ENCODE measurements at places on chromosomes 1 and 21.

GRCh38 chr1:180917306-180918065 lies 4.8 kb downstream of the KIAA1614 start:
- peak; percentile 9 for DNase-seq

DNA sequence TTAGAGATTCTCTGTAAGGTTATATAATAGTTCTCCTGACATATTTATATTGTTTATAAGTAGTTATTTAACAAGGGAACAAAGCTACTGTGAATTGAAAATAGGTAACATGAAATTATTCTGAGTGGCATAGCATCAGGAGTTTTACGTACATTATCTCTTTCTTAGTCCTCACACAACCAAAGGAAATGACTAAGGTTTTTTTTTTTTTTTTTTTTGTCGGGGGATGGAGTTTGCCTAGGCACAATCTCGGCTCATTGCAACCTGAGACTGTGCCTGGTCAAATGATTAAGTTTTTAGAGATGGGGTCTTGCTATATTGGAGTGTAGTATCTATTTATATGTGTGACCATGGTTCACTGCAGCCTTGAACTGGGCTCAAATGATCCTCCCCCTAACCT lies 24.9 kb downstream of the TMED5 start:
- DNase-seq = no peak

DNA sequence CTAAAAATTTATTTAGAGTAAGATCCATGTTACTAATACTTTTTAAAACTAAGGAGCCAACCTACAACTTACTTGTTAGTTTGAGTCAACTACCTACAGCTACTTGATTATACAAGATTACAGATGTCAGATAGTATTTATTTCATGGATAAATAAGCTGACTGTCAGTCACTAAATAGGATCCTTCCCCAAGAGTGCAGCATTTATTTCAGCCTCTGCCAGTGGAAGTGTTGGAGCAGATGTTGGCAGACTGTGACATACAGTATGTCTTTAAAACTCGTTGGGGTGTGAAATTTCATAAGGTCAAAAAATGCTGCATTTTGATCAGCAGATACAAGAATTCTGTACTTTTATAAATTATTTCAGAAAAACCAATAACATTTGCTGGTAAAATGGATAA lies 156.2 kb downstream of the AKT3 start:
- no peak for DNase-seq

DNA sequence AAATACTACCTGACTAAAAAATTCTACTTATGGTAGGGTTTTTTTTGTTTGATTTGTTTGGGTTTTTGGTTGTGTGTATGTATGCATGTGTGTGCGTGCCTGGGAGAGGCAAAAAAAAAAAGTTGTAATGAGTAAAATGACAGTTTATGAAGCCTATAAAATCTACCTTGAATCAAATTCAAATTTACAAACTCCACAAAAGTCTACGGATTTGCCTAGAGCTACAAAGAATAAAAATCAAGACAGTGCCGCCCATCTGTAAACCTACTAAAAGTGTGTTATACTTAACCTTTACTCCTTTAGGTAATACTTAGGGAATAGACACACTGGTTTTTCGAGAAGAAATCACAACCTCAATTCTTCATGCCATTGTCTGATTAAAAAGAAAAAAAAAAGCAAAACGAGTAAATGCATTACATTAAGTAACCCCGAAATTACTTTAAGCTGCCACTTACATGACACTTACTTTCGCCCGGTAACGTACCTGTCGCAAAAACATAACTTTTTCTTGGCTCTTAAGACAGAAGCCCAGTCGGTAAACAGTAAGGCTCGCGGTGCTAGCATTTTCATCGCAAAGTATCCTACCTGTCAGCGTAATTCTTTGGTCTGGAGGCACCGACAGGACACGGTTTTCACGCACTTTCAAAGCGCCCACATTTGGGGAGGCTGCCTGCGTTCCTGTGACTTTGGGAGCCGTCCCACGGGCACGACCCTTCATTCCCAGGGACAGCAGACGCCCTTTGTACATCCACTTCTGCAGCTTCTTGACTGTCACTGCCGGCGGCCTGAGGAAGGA lies 951 bp downstream of the SYDE2 start:
- DNase-seq = no peak

DNA sequence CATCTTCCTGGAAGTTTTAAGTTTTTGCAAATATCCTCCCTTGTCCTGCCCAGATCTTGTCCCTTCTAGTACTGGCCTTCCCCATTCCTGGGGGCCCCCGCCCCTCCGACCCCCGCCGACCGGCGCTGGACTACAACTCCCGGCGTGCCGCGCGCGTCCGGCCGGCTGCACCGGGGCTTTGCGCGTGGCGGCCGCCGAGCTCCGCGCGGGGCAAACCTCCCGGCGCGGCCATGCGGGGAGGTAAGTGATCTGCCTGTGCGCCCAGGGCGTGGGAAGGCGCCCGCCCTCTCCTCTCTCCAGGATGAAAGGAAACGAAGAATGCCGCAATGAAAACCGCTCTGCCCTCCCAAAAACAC lies 3.2 kb upstream of the SAMD13 start:
- no peak for DNase-seq

- no peak for DNase-seq
Observed at GRCh38 chr21:35982717-35983116, 77.6 kb downstream of the SETD4 start.

DNA sequence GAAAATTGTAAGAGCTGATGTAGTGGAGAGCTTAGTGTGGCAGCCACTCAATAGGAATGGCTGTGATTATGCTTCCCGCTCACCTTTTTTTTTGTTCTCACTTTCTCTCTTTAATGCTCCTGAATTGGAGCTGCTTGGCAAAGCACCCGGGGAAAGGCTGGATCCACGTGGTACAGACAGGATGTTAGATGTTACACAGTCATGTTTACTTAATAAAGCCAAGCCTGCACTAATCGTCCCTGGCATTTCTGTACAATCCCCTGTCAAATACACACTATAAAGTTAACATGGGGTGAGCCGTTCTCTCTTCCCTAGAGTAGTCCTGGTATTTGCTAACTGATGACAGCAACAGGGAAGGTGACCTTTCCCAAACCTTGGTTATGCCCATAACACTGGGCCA lies 187.8 kb downstream of the ZSCAN20 start:
- DNase-seq = no peak

DNA sequence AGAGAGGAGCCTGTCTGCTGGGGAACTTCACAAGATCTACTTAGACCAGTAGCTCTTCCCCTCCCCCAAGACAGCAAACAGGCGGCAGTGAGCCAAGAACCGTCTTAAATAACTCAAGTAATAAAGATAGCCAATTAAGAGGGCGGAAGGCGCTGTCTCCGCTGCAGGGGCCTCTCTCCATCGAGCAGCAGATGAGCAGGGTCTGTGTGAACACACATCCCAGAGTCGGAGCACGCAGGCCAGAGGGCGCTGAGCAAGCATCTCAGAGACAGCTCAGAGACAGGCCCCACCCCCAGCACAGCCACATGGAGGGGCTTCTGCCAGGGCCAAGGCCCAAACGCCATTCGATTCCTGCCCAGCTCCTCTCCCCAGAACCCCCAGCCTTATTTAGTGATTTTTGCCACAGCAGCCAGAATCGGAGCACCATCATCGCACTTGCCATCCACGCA lies 11.1 kb downstream of the IFFO2 start:
- DNase-seq = no peak

DNA sequence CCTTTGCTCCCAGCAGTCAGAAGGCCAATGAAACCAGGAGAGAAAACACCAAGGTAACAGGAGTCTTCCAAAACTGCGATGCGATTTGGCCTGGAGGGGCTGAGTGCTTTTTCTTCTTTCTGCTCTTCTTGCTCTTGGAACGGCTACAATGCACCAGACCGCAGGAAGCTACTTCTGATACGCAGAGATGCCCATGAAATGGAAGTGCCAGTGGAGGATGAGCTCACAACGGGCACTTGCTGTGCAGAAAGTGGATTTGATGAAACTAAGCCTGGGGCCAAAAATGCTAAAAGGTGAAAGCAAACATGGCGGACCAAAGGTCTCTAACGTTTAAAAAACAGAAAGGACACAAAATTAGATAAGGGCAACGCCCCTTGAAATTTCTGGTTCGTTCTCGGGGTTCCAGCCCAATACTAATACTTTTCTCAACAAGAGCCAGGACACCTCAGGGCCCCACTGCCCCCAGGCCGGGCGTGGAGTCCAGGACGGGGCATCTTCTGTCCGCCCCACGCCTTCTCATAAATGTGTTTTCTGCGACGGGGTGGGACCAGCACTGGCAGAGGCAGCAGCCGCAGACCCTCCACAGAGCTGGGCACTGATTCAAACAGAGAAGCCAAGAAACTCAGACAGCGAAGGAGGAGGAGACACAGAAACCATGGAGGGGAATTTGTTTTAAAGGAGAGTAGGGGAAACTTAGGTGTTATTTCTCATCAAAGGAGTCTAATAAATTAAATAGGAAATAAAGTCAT lies 101.3 kb downstream of the CRYAA start:
- no peak for DNase-seq

DNA sequence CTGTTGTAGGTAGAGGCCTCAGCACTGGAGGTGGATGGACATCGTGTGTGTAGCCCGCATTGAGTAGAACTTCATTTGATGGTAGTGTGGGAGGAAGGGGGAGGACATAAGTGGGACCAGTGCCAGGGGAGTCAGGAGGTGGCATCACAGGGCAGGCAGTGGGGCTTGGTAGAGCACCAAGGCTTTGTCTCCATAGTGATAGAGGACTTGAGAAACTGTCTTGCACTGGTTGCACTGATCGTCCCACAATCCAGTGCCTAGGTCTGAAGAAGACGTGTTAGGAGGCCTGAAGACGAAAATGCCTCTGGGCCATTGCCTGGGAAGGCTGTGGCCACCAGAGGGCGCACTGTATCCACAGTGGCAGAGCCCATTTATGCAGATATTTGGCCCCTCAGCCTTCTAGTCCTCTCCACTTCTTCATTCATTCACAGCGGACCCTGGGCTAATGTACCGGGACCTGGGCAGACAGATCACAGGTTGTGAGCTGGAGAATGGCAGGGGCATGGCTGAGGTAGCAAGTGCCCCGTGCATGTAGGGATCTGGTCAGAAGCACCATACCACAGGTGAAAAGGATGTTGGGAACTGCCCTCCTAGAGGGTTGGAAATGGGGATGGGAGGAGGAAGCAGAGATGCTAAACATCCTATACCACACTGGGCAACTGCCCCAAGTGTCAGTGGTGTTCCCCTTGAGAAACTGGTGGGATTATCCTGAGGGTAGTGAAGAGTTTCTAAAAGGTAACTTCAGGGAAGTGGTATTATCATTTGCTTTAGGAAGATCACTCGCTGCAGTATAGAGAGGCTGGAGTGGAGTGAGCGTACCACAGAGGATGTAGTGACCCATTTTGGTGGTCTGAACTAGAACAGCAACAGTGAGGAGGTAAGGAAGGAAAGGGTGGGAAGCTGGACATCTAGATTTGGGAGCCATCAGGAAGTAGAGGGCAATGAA lies 95.3 kb downstream of the PIK3R3 start:
- DNase-seq = peak; percentile 86

- no peak for DNase-seq
Observed at GRCh38 chr21:35719080-35719479, 341.2 kb downstream of the SETD4 start.

All from brain microvascular endothelial cell (primary cell).